ENCODE measurements at places on chromosomes 7 and 10. TPM values are rescaled to one million over a fixed set of nuclear protein-coding genes. Genes with fewer than 3 reads are reported as not detected.

Gene CRHR2
- not detected for total RNA-seq

Gene VSTM4
- 0.27 TPM for total RNA-seq

Gene RBM48
- total RNA-seq, result 11.4 TPM

Gene PAPSS2
- total RNA-seq, result 106 TPM

Gene CPEB3
- total RNA-seq, result 2.0 TPM

Gene AOAH
- total RNA-seq, result not detected
